COLO829 (cell line): ENCODE measurements at places on chromosomes 11 and 22.

DNA sequence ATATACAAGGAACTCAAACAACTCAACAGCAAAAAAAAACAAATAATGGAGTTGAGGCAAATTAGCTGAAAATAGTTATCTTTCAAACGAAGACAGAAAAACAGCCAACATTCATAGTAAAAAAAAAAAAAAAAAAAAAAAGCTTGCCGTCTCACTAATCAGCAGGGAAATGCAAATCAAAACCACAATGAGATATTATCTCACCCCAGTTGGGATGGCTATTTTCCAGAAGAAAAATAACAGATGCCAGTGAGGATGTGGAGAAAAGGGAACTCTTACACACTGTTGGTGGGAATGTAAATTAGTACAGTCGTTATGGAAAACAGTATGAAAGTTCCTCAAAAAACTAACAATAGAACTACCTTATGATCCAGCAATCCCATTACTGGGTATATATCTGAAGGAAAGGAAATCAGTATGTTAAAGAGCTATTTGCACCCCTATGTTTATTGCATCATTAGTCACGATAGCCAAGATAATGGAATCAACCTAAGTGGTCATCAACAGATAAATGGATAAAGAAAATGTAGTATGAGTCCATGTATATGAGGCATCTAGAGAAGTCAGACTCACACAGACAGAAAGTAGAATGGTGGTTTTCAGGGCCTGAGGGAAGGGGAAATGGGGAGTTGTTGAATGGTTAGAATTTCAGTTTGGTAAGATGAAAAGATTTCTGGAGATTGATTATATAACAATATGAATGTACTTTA, 56.0 kb downstream of the USP35 start:
- DNase-seq: no peak

- DNase-seq: no peak
These were observed 10.1 kb downstream of the AIP start for GRCh38 chr11:67492801-67493547.

- no peak for DNase-seq
These were observed 571.6 kb downstream of the LUZP2 start for GRCh38 chr11:25068451-25068850.

DNA sequence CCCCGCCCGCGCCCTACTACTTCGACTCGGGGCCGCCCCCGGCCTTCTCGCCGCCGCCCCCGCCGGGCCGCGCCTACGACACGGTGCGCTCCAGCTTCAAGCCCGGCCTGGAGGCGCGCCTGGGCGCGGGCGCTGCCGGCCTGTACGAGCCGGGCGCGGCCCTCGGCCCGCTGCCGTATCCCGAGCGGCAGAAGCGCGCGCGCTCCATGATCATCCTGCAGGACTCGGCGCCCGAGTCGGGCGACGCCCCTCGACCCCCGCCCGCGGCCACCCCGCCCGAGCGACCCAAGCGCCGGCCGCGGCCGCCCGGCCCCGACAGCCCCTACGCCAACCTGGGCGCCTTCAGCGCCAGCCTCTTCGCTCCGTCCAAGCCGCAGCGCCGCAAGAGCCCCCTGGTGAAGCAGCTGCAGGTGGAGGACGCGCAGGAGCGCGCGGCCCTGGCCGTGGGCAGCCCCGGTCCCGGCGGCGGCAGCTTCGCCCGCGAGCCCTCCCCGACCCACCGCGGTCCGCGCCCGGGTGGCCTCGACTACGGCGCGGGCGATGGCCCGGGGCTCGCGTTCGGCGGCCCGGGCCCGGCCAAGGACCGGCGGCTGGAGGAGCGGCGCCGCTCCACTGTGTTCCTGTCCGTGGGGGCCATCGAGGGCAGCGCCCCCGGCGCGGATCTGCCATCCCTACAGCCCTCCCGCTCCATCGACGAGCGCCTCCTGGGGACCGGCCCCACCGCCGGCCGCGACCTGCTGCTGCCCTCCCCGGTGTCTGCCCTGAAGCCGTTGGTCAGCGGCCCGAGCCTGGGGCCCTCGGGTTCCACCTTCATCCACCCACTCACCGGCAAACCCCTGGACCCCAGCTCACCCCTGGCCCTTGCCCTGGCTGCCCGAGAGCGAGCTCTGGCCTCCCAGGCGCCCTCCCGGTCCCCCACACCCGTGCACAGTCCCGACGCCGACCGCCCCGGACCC, 17.4 kb upstream of the ACR start:
- no peak for DNase-seq

- DNase-seq: no peak
These were observed 53.8 kb upstream of the CD5 start for GRCh38 chr11:61048368-61049062.

- DNase-seq: no peak
These were observed 42.5 kb upstream of the SUSD2 start for GRCh38 chr22:24138649-24139420.

- no peak for DNase-seq
These were observed 16.8 kb upstream of the SLC22A8 start for GRCh38 chr11:63032457-63032856.

- no peak for DNase-seq
These were observed 1041.8 kb downstream of the LRRC4C start for GRCh38 chr11:40417627-40418026.

DNA sequence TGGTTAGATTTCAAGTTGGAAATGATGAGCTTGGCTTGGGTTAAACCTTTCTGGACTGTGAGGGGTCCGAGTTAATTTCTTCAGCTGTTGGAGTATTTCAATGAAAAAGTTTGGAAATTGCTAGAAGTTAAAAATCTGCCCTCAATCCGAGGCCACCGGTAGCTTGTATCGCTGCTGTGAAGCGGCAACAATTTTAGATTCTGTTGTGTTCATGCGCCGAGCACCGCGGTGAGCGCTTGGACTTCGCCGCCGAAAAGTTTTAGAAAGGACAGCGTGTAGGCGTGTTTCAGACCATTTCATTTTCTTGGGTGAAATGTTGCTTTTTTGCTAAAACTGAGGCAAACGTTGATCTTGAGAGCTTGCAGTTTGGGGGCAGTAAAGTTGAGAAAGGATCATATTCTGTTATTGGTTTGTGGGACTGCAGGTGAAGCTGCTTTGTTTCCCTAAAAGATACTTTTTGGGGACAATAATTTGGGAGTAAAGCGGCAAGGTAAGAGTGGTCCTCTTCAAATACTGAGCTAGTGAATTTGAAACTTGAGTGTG, 928 bp downstream of the FBXO7 start:
- DNase-seq: no peak

DNA sequence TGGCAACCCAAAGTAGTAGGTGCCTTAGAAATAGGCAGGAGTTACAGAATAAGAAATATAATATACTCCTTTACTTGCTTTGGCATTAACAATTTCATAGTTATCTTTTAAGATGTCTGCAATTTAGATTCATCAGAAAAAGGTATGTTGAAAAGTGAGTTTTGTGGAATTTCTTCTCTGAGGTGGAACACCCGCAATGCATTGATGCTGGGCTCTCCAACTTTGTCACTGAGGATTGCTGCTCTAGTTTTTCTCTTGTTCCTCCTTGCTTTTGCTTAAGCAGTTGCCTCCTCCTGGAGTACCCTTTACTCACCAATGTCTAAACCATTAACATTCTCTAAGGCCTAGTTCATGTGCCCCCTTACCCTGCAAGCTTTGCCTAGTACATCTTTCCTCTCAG, 14.1 kb upstream of the ME3 start:
- no peak for DNase-seq

DNA sequence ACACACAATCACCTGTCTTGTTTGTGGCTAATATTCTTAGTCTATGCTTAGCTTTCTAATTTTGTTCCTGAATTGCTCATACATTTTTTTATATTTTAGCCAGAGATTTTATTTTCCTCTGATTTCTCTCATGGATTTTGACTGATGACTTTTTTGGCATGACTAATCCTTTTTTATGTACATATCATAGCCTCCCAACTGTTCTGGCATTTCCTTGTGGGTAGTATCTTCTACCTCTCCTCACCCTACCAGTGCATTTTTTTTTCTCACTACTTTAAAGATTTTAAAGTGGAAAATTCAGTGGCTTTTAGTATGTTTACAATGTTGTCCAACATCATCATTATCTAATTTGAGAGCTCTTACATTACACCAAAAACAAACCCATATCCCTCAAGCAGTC, 84.4 kb upstream of the TENM4 start:
- DNase-seq: no peak

GRCh38 chr11:77548552-77549445, 41.0 kb upstream of the AQP11 start:
- no peak for DNase-seq

- DNase-seq: peak; percentile 32
These were observed 51.3 kb upstream of the CD44 start for GRCh38 chr11:35087648-35088047.

- no peak for DNase-seq
These were observed 4.2 kb upstream of the DPF2 start for GRCh38 chr11:65329478-65329877.

- DNase-seq: no peak
These were observed 12.8 kb downstream of the ARFGAP2 start for GRCh38 chr11:47163898-47164297.

DNA sequence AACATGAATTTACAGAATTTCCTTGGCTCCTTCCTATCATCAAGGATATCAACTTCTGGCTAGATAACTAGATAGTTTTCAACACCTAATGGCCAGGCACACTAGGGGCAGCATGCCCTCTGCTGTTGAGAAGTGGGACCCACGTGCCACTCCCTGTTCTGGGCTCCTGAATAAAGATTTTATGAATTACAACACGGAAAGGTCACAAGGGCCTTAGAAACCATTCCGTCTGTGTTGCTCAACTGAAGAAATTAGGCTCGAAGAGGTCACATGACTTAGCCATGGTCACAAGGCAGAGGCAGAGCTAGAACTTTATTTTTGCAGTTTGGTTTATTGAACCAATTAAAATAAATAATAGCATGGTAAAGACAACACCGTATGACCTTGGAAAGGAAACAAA, 36.0 kb downstream of the PRCP start:
- peak; percentile 84 for DNase-seq

GRCh38 chr22:44718418-44718817, 16.4 kb downstream of the PRR5 start:
- no peak for DNase-seq

- no peak for DNase-seq
These were observed 89.3 kb upstream of the CEP126 start for GRCh38 chr11:101825531-101825930.

GRCh38 chr11:126076641-126077040, 14.0 kb upstream of the CDON start:
- no peak for DNase-seq

DNA sequence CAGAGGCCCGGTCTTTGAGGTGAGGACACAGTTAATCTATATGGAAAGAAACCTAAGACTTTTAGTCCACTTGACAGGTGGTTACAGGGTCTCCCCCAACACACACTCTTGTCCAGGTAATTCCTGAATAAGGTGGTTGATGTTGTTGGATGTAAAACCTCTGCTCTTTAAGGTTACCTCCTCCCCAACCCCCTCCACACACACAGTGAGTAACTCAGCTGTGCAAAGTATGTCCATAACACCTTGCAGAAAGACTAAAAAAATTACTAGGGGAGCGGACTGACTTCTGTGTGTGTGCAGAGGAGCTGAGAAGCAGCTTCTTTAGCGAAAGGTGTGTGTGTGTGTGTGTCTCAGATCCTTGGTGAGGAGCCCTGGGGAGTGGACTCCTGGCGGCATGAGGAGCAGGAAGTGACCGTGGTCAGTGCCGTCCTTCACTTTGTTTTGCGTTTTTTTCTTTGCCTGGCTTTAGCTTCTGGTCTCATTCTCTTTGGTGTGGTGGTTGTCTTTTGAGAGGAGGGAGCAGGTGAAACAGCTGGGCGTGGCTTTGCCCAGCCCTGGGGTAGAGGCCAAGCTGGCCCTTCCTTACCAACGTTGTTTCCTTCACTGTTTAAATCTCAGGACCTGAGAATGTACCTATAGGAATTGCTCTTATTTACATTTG, 1.7 kb downstream of the ZBED4 start:
- DNase-seq: no peak

GRCh38 chr11:119109843-119110242, 2.7 kb downstream of the C2CD2L start:
- no peak for DNase-seq

GRCh38 chr11:33926671-33927552, 35.0 kb upstream of the LMO2 start:
- no peak for DNase-seq

- no peak for DNase-seq
These were observed at the start of gene ADM2 for GRCh38 chr22:50481440-50482106. ADM2 (plus strand) TSS chr22:50481543; CDS start chr22:50481848, 305 bp downstream.

GRCh38 chr11:2864901-2865300, 20.7 kb downstream of the CDKN1C start:
- no peak for DNase-seq

DNA sequence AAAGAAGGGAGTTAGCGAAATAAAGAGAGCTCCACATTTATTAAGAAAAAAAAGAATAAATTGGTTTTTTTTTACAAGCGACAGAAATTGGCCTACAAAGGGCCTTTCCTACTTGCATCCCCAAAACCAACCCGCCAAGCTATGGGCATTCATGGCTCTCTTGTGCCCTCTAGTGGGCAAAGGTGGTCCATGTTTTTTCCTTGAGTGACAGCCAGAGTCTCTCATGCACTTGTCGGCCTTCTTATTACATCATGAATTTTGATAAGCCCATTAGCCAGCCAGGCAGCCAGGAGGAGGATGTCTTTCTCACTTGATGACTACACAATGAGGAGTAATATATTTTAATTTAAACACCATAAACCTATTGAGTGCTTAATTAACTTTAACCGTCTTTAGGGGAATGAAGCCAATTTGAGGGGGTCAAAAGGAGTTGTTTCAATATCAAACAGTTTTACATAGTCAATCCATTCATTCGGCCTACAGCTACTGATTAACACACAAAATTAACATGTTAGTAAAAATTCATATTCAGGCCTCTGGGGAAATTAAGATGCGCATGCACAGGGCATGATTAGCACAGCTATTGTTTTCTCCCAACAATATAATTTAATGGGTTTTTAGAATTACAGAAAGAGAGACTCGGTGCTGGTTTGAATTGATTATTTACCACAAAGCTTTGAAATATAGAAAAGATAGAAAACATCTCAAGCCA, 85.5 kb downstream of the RCN1 start:
- peak; percentile 62 for DNase-seq

DNA sequence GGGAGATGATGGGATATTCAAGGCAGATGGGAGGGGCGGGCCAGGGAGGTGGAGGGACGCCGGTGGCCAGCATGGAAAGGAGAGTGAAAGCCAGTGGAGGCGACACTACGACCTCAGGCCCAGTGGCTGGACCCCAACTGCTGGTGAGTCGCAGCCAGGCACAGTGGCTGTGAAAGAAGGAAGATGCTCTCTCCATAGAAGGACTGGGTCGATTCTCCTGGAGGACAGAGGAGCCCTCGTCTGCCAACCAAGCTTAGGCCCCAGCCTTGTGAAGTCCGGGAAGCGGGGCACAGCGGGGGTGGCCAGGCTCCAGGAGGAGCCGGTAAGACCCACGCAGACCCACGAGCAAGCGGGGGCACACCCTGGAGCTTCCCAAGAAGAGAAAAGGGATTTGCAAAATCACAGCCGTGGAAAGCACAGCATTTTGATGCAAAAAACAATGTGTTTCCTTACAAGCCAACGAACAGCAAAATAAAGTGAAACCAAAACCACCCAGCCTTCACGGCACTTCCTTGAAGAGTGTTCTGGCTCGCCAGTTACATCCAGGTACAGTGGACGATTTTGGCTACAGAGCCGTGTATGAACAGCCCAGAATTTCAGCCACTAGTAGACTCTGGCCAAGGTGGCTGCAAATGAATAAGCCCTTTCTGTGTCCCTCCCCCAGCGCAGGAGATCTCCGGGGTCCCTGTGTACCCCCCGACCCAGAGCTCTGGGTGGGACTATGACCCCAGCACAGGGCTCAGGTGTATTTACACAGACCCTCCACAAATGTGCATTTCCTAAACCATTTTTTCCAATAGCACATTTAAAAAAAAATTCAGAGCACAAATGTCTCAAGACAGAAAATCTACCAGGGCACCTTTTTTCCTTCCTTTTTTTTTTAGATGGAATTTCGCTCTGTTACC, 96.9 kb downstream of the TRMU start:
- DNase-seq: no peak

- no peak for DNase-seq
These were observed 26.3 kb downstream of the RPS6KA4 start for GRCh38 chr11:64384981-64385944.
